Colonic mucosa (tissue), 4 donors: ENCODE measurements at places on chromosomes 13 and 19. TPM values are rescaled to one million over a fixed set of nuclear protein-coding genes. Genes with fewer than 3 reads are reported as not detected.

GPC6 gene
- 2.3 TPM for total RNA-seq

KLK3 gene
- 2.4 TPM for total RNA-seq

MIA gene
- total RNA-seq: 3.6 TPM

ATP4A gene
- total RNA-seq: not detected

MUC16 gene
- not detected for total RNA-seq

CDKN2D gene
- 11.1 TPM for total RNA-seq

TDRD12 gene
- 0.37 TPM for total RNA-seq

SYCN gene
- not detected for total RNA-seq

GIPC3 gene
- total RNA-seq: 1.1 TPM

- H3K27ac ChIP-seq: no peak overlapping the region
- DNase-seq: peak; percentile 36
- H3K4me1 ChIP-seq: peaks cover 23% of the 10 kb centered on the region
- peak overlapping the region; percentile 68 for H3K4me3 ChIP-seq
Observed at GRCh38 chr13:21674490-21675009, 3.7 kb downstream of the FGF9 start.

- DNase-seq: no peak
- no peaks in the 10 kb centered on the region for H3K4me1 ChIP-seq
- no peak overlapping the region for H3K27ac ChIP-seq
Observed at GRCh38 chr19:12703046-12703445, 6.6 kb upstream of the FBXW9 start.

GRCh38 chr13:79679334-79679733 lies 198.4 kb downstream of the NDFIP2 start:
- no peak overlapping the region for H3K4me3 ChIP-seq
- peak; percentile 85 for DNase-seq
- no peaks in the 10 kb centered on the region for H3K36me3 ChIP-seq
- H3K4me1 ChIP-seq: no peaks in the 10 kb centered on the region
- H3K27me3 ChIP-seq: no peaks in the 10 kb centered on the region

DNA sequence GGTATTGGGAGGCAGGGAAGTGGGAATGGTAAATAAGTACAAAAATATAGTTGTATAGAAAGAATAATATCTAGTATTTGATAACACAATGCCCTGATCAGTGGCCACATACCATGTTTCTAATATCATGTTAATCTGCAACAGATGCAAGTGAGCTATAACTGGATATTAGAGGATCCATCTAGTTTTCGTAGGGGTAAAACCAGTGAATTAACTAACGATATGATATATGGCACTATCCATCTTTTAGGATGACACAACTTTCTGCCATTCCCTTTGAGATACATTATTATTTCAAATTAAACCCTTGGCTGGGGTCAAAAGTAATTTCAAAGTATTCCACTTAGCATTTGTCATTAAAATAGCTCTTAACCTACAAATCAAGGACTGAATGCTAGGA lies 1686.2 kb downstream of the SLITRK1 start:
- H3K36me3 ChIP-seq: no peaks in the 10 kb centered on the region
- H3K27ac ChIP-seq: no peak overlapping the region
- H3K4me3 ChIP-seq: no peak overlapping the region
- H3K27me3 ChIP-seq: no peaks in the 10 kb centered on the region

DNA sequence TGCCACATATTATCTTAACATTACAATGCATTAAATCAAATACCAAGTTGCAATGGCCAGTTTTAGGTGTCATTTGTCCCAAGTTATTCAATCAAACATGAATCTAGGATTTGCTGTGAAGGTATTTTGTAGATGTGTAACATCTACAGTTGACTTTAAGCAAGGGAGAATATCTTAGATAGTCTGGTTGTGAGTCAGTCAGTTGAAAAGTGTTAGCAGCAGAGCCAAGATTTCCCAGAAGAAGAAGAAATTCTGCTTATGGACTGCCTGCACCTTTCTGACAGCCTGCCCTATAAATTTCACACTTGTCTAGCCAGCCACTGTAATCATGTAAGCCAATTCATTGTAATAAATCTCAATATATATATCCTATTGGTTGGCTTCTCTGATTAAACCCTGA lies 41.3 kb upstream of the INTS6 start:
- no peaks in the 10 kb centered on the region for H3K27me3 ChIP-seq
- no peak for DNase-seq
- no peaks in the 10 kb centered on the region for H3K4me1 ChIP-seq

- H3K27ac ChIP-seq: no peak overlapping the region
- no peaks in the 10 kb centered on the region for H3K4me1 ChIP-seq
- H3K4me3 ChIP-seq: no peak overlapping the region
- no peak for DNase-seq
- peaks cover 41% of the 10 kb centered on the region for H3K36me3 ChIP-seq
Observed at GRCh38 chr19:46731007-46731501, 14.1 kb upstream of the PRKD2 start.

DNA sequence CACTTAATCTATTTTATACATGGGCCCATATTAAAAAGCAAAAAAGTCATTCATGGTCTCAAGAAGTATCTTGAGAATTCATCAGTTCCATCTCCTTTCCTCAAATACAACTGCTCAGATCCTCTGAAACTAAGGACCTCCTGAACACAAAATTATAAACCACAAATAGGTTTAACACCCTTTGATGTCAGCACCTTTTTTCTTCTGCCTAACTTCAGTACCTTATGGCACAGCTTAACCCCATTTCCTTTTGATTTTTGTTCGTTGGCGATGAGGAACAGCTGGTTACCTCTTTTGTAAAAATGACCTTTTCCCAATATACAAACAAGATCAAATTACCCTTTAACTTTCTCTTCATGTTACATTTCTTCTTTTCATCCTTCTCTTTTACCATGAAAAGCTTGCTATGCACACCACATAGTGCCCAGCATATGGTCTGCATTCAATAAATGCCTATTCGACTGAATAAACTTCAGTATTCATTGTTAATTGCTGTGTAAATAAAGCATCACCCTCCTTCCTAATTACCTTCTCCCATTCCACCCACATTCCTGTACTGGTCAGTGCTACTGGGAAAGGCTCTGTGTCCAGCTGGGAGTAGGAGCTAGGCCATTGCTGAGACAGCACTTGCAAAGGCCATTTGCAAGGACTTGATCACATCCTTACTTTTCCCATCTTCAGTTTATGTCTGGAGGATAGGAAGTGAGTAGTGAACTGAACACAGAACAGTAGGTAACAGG lies 317.9 kb downstream of the SHISA2 start:
- H3K4me3 ChIP-seq: no peak overlapping the region
- H3K27me3 ChIP-seq: no peaks in the 10 kb centered on the region
- H3K27ac ChIP-seq: no peak overlapping the region

DNA sequence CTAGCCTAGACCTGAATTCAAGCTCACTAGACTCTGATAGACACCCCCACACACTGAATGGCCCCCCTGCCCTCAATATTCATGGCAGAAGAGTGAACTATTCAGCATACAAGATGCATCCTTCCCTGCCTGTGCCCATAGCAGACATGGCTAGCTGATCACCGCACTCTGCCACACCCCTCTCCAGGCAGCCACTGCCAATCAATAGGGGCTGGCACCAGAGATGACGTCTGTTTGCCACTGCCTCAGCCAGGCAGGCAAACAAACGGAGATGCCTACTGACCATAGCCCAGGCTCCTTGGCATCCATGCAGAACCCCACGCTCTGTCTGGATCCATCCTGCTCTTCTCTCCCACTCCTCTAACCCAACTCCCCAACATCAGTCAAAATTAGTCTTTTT lies 13.8 kb upstream of the NPAS1 start:
- no peaks in the 10 kb centered on the region for H3K36me3 ChIP-seq
- H3K27ac ChIP-seq: no peak overlapping the region
- no peak overlapping the region for H3K4me3 ChIP-seq
- H3K27me3 ChIP-seq: peaks cover 10% of the 10 kb centered on the region
- DNase-seq: no peak

GRCh38 chr19:45496349-45496953 lies 396 bp downstream of the RTN2 start:
- peaks cover 17% of the 10 kb centered on the region for H3K4me1 ChIP-seq
- peak overlapping the region; percentile 67 for H3K4me3 ChIP-seq
- H3K27me3 ChIP-seq: peaks cover 24% of the 10 kb centered on the region
- H3K27ac ChIP-seq: no peak overlapping the region
- no peaks in the 10 kb centered on the region for H3K36me3 ChIP-seq

DNA sequence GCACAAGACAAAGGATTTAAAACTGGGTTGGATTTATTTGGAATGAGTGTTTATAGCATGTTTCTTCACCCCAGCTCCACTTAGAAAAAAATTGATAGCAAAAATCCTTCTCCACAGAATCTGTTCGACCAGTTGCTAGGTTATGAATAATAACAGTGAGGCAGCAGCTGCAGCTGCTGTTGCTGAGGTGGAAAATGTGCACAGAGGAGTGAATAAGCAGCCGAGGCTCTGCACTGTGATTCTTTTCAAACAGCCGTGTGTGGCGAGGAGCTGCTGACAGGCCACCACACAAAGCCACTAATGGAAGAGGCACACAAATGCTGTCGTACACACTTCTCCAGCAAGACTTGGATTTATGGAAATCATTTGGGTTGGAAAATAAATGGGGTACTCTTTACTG lies 6.4 kb upstream of the RASL11A start:
- no peak for DNase-seq

GRCh38 chr19:7137120-7137519 lies 67.6 kb downstream of the ZNF557 start:
- DNase-seq: no peak
- peaks cover 4% of the 10 kb centered on the region for H3K4me1 ChIP-seq
- no peaks in the 10 kb centered on the region for H3K27me3 ChIP-seq
- H3K27ac ChIP-seq: no peak overlapping the region
- H3K4me3 ChIP-seq: no peak overlapping the region

DNA sequence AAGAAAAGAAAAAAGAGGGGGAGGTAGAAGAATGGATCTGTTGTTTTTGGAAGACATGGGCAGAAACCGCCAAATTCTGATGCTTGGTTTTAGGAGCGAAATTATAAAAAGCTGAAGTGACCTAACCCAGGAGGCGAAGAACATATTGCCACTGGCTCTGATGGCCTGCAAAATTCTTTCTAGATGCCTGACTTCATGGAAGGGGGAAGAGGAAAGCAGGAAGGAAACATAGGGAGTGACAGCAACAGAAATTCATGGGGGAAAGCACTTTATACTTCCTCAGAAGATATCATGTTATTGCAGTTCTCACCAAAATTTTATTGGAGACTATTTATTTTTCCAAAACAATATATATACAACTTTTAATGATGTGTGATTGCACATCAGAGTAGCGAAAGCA lies 213.5 kb downstream of the DLEU7 start:
- H3K27ac ChIP-seq: no peak overlapping the region
- no peaks in the 10 kb centered on the region for H3K36me3 ChIP-seq
- no peaks in the 10 kb centered on the region for H3K4me1 ChIP-seq
- H3K27me3 ChIP-seq: no peaks in the 10 kb centered on the region
- H3K4me3 ChIP-seq: no peak overlapping the region

GRCh38 chr13:40115426-40115825 lies 460.0 kb downstream of the COG6 start:
- DNase-seq: no peak
- H3K4me3 ChIP-seq: no peak overlapping the region
- H3K4me1 ChIP-seq: no peaks in the 10 kb centered on the region
- H3K27ac ChIP-seq: no peak overlapping the region
- no peaks in the 10 kb centered on the region for H3K27me3 ChIP-seq

DNA sequence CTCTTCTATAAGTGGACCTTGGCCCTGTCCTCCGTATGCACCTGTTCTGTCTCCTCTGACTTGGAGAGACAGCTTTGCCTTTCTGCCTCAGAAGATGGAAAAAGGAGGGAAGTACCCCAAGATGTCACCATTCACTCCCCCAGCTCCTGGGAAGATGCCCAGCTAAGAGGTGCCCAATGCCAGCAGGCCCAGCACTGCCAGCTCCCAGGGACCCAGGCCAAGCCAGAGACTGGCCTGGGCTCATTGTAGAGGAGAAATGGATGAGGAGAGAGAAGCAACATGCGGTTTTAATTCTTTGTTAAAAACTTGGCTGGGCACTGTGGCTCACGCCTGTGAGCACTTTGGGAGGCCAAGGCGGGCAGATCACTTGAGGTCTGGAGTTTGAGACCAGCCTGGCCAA lies 111.5 kb upstream of the ZNF507 start:
- no peaks in the 10 kb centered on the region for H3K36me3 ChIP-seq
- no peak overlapping the region for H3K27ac ChIP-seq

DNA sequence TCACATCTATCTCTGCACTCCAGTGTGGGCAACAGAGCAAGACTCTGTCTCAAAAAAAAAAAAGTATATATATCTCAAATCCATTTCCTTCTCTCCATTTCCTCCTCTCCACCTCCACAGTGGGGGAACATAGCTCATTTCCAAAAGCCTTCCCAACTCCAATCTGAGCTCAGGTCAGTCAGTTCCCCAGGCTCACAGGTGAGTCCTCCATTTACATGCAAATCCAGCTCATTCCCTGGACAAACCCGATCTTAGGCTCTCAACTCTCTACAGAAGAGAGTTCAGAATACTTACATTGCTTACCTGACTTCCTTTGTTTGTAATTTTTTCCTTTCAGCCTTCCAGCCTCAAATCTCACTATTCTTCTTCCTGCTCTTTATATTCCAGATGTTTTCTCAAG lies 518.3 kb downstream of the GPC6 start:
- H3K27me3 ChIP-seq: no peaks in the 10 kb centered on the region
- H3K27ac ChIP-seq: no peak overlapping the region
- no peak overlapping the region for H3K4me3 ChIP-seq
- H3K36me3 ChIP-seq: no peaks in the 10 kb centered on the region
- no peak for DNase-seq

DNA sequence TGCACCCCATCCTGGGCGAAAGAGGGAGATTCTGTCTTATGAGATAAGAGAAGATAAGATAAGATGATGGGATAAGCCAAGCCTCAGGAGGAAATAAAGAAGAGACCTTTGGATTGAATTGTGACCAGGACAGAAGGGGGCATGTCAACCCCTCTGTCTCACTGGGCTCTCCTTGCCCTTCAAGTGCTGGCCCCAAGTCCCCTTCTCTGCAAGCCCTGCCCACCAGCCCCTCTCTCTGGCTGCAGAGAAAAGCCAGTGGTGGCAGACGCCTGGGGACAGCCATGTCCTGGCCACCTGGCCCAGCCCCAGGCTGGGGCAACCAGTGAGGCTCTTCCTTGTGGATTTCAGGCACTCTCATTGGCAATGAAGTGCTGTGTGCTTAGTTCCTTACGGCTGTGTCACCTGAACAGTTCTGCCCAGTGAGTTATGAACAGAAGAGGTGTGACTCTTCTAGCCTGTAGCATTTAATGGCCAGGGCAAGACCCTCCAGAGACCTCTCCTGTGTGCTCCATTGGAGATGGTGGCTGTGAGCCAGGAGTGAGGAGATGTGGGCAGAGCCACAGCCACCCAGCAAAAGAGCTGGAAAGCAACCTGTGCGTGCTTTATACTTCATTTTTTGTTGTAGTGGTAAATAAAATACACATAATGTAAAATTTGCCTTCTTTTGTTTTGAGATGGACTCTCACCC lies 6.1 kb upstream of the BTBD2 start:
- H3K27me3 ChIP-seq: no peaks in the 10 kb centered on the region
- H3K36me3 ChIP-seq: no peaks in the 10 kb centered on the region
- H3K4me3 ChIP-seq: no peak overlapping the region
- H3K27ac ChIP-seq: no peak overlapping the region
- H3K4me1 ChIP-seq: no peaks in the 10 kb centered on the region

- H3K4me3 ChIP-seq: no peak overlapping the region
- H3K4me1 ChIP-seq: no peaks in the 10 kb centered on the region
- no peaks in the 10 kb centered on the region for H3K27me3 ChIP-seq
- H3K36me3 ChIP-seq: no peaks in the 10 kb centered on the region
- no peak overlapping the region for H3K27ac ChIP-seq
Observed at GRCh38 chr13:79870123-79870522, 389.2 kb downstream of the NDFIP2 start.

GRCh38 chr19:51119101-51119500 lies 5.6 kb upstream of the SIGLEC9 start:
- H3K27ac ChIP-seq: no peak overlapping the region
- no peaks in the 10 kb centered on the region for H3K36me3 ChIP-seq
- no peaks in the 10 kb centered on the region for H3K27me3 ChIP-seq
- no peaks in the 10 kb centered on the region for H3K4me1 ChIP-seq
- no peak overlapping the region for H3K4me3 ChIP-seq
- DNase-seq: no peak
